RCC 7860 (cell line): ENCODE measurements at places on chromosomes 16 and 17.

- DNase-seq, result no peak
These were observed 60.7 kb upstream of the SIAH1 start for GRCh38 chr16:48445782-48446533.

- DNase-seq, result no peak
These were observed 16.1 kb upstream of the ZNF469 start for GRCh38 chr16:88366704-88367047.

DNA sequence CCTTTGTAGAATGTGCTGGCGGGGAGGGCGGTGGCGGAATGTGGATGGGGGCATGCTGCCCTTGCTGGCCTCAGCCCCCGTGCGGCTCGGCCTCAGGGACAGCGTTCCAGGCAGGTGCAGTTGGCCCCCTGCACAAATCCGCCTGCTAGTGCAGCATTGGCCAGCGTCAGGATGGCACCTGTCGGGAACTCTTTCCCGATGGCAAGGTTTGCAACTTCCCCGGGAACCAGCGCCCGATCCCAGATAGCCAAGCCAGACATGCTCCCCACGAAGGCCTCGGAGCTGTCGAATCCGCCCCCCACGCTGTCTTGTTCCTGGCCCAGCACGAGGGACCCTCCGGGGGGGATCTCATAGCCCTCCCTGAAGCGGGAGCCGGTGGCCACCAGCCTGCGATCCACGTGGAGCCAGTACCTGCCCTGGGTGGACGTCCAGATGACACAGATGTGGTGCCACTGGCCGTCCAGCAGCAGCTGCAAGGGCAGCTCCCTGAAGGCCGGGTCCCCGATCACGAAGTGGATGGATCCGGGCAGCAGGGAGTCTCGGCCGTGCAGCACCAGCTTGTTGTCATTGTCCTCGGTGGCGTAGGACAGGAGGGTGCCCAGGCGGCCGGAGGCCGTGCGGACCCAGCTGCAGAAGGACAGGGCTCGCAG is 2.8 kb downstream of the PTX4 start:
- no peak for DNase-seq

- no peak for DNase-seq
These were observed 1.5 kb downstream of the TNRC6C start for GRCh38 chr17:77959926-77960521.

DNA sequence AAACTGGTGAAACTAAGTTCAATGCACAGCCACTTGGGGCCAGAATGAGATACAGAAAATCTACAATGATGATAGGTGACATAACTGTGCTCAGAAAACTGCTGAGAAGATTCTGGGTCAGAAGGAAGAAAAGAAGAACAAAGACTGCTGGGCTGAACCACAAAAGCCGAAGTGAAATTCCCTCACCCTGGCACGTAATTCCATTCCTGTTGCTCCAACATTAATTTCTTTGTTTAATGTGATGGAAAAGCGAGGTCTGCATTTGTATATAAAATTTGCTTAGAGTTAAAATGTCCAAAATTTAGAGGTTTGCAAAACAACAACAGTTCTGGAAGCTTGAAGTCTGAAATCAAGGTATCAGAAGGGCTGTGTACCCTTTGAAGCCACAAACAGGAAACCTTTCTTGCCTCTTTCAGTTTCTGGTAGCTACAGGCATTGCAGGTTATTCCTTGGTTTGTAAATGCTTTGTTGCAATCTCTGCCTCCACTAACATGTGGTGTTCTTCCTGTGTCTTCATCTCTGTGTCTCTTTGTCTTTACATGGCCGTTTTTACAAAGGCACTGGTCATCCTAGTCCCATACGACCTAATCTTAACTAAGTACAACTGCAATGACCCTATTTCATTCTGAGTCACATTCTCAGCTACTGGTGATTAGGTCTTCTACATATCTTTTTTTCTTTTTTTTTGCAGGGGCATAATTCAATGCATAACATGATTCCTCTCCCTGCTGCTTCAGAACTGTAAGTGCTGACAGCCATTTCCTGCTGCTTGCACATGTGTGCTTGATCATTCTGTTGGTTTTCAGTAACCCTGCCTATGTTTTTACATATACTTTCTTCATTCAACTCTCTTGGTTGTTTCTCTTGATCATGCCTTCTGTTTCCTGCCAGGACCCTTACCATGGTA is 603.0 kb upstream of the CDH8 start:
- no peak for DNase-seq

DNA sequence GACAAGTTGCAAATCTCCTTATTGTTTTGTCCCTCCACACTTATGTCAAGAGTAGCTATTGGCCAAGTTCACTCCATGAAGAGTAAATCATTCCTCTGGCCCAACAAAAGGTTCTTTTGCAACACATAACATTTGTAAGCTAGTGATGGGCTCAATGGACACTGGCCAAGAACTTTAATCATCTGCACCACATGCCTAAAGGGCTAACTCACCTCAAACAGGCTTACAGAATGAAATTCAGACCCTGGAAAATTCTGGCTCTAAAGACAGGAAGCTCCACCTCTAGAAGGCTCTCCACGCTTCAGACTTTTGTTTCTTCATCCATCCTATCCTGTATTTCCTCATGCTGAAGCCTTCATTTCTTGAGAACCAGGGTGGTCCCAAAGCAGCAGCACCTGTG is 10.9 kb upstream of the ANKFN1 start:
- DNase-seq, result no peak

- no peak for DNase-seq
These were observed 16.9 kb upstream of the TNFRSF13B start for GRCh38 chr17:16988749-16989229.

DNA sequence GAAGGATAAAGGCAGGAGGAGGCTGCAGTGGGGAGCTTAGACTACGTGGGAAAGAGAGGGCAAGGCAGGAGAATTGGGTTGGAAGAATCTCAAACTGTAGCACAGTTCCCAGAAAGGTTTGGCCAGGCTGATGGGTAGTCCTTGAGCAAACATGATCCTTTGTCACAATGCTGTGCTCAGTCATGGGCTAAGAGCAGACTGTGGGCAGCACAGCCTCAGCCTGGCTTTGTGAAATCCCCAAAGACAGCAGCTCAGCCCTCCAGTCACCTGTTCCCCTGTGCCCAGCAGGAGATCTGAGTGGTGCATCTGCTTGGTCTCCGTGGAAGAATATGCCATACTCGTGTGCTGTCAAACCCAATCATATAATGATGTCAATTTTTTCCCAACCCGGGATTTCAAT is 10.6 kb upstream of the ENGASE start:
- DNase-seq, result no peak

DNA sequence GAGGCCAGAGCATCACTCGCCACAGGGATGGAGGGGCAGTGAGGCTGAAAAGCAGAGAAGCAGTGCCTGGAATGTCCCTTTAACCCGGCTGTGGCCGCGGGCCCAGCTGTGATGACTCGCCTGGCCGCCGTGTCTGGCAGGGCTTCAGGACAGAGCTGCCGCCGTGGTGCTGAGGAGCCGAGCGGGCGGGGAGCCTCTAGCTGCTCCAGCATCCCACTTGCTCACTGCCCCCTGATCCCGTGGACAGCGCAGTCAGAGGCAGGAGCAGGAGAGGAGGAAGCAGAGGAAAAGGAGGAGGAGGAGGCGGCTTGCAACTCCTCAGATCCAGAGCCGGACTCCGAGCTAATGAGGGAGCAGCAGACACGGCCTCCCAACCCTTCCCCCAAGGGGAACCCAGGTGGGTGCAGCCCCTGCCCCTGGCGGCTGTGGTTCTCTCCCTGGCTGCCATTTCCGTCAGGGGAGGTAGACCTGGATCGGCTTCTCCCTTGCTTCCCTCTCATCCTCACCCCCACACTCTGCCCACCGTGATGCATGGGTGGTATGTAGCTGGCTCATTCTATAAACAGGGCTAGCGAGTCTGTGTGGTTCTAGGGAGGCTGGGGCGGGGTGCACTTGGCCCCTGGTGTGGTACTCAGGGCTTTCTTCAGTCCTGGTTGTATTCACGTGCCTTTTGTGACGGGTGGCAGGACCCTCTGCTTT is 165.7 kb downstream of the CMIP start:
- peak; percentile 64 for DNase-seq

GRCh38 chr17:1203111-1203966 is 23.6 kb upstream of the ABR start:
- DNase-seq, result no peak

GRCh38 chr17:39872751-39873150 is 4.7 kb downstream of the ZPBP2 start:
- DNase-seq, result peak; percentile 36

- DNase-seq, result no peak
These were observed 9.7 kb downstream of the CSF3 start for GRCh38 chr17:40024901-40025300.

DNA sequence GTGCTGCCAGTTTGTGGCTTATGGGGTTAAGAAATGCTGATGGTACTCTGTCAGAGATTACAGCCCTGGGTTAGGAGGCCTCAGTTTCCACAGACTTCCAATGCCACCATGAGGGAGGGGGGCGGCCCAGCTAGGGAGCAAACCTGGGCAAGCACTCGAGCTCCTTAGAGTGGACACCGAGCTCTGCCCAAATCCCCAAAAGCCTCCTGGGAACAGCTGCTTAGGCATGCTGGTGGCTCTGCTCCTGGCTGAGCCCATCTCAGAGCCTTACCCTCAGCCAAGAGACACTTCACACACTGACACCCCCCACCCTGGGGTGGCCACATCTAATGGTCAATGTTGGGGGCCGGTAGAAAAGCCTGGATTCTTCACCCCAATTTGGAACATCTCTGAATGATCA is 66.1 kb downstream of the C16orf78 start:
- no peak for DNase-seq
